LHCN-M2 (cell line): ENCODE measurements at places on chromosomes 6 and 20. TPM values are rescaled to one million over a fixed set of nuclear protein-coding genes. Genes with fewer than 3 reads are reported as not detected.

The MYLK4 gene
- total RNA-seq, result 0.26 and 0.40 TPM in 2 replicates

The REV3L gene
- total RNA-seq, result 29.4 and 31.9 TPM in 2 replicates

The GLP1R gene
- total RNA-seq, result not detected in 2 replicates

The ZNF165 gene
- total RNA-seq, result 0.40 and 0.45 TPM in 2 replicates

The PCK1 gene
- total RNA-seq, result not detected in 2 replicates

The NQO2 gene
- 28.8 and 30.1 TPM in 2 replicates for total RNA-seq

The MOCS1 gene
- 13.5 and 13.9 TPM in 2 replicates for total RNA-seq

The CRISP2 gene
- not detected in 2 replicates for total RNA-seq

The CDSN gene
- not detected in 2 replicates for total RNA-seq

The POM121L2 gene
- not detected in 2 replicates for total RNA-seq
